ENCODE measurements at places on chromosomes 16 and 17. TPM values are rescaled to one million over a fixed set of nuclear protein-coding genes. Genes with fewer than 3 reads are reported as not detected.

Gene SYCE1L
- total RNA-seq, result 0.12 TPM

Gene MYH1
- not detected for total RNA-seq

Gene SLC47A2
- 1.9 TPM for total RNA-seq

Gene CEMP1
- total RNA-seq, result not detected

GRCh38 chr17:71360301-71360700 is 760.5 kb upstream of the SOX9 start:
- DNase-seq, result no peak

DNA sequence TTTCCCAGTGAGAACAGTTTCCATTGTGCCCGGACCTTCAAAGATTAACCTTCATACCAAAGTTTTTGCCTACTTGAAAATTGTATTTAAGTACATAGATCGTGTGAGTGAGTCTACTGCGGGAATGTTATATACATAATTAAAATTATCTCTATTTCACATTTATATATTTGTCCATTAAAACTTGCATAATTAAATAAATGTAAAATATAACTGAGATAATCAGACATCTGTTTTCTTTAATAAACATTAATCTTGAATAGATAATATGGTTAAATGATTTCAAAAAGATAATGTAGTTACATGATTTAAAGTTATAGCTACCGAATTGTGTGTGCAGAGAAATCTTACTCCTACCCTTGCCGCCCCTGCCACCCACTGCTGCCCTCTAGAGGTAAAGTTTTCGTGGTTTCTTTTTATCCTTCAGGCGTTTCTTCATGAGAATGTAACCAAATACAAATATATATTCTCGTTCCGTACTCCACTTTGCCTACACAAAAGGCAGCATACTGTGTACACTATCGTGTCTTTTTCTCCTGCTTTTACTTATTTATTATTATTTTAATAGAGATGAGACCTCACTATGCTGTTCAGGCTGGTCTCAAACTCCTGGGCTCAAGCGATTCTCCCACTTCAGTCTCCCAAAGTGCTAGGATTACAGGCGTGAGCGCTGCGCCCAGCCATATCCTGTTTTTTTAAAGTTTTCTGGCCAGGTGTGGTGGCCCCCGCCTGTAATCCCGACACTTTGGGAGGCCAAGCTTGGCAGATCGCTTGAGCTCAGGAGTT is 35.6 kb downstream of the RPA1 start:
- DNase-seq, result peak; percentile 54
